Renal cortex interstitium (tissue), 15 donors: ENCODE measurements at places on chromosomes 5 and 9. TPM values are rescaled to one million over a fixed set of nuclear protein-coding genes. Genes with fewer than 3 reads are reported as not detected.
A peak's percentile ranks its signal among the peaks of the same experiment; 100 is the strongest.

GRCh38 chr9:4106760-4107143, 193.1 kb downstream of the GLIS3 start:
- no peak for DNase-seq

DNA sequence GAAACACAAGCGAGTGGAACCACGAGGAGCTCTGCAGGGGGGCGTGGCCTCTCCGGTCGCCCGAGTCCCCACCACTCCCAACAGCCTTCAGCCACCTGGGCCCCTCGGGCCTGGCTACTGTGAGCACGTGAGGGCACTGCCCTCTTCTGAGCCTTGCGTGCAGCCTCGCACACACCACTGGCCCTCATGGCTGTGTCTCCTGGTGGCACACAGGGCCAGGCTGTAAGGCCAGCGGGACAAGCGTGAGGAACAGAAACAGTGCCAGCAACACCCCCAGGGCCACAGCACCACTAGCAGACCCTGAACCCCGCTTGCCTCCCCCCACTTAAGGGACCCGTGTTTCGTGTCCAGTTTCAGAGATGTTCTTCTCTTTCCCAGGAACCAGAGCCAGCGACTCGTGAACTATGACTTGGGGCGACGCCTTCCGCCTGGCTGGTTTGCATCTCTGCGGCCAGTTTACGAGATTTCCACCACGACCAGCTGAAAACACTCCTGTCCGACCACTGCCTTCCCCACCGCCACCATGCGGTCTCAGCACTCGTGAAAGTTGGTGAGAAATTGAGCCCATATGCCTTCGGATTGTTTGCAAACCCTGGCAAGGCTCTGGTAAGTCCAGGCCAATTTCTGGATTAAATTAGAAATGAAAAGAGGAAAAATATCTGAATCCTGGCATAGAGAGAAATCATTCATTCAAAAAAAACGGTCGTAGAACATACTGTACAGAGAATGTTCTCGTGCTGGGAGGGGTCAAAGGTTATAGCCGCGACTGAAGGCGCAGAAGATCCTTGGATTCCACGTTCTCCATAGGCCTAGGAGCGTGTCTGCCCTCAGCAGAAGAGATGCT, 135.6 kb downstream of the ZNF354C start:
- no peak for DNase-seq

GRCh38 chr5:6667648-6668047, 34.4 kb downstream of the SRD5A1 start:
- no peak for DNase-seq

GRCh38 chr9:27496135-27496504, 28.0 kb upstream of the IFNK start:
- no peak for DNase-seq

DNA sequence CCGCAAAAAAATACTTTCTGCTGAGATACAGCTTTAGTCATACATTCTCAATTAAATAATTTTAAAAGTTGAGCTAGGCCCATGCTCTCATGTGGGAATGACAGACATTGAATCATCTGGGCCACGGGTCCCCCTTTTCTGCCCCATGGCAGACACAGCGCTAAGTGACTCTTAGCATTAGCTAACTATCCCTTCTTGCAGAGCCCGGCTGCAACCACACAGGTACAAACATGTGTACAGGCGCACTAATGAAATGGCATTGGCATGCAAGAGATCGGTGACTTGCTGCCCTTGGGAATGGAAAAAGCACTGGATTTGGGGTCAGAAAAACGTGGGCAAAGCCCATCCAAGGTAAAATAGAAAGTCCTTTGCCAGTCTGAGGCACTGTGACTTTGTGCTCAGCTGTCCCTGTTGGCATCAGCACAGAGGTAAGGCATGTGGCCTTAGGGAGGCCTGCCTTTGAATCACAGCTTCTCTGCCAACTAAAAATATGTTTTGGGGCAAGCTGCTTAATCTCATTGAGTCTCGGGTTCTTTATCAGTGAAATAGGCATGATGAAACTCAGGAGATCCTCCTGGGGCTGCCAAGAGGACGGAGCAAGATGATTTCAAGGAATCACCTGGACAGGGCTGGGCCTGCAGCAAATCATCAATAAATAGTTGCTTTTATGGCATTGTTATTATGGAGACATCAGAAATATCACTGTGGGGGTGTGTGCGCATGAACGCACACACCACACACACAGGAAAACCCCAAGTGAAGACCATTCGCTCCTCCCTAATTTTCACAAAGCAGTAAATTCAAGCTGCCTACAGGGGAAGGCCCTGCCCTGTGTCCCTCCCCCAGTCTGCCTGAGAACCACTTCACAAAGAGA, 54.2 kb downstream of the WHRN start:
- DNase-seq: no peak

GRCh38 chr5:38603691-38604090, 47.2 kb upstream of the LIFR start:
- no peak for DNase-seq

- DNase-seq: no peak
Observed at GRCh38 chr9:69645488-69645887, 26.7 kb downstream of the APBA1 start.

The SLC34A1 gene
- 202 TPM for polyA plus RNA-seq

The AJM1 gene
- polyA plus RNA-seq: 1.5 TPM

DNA sequence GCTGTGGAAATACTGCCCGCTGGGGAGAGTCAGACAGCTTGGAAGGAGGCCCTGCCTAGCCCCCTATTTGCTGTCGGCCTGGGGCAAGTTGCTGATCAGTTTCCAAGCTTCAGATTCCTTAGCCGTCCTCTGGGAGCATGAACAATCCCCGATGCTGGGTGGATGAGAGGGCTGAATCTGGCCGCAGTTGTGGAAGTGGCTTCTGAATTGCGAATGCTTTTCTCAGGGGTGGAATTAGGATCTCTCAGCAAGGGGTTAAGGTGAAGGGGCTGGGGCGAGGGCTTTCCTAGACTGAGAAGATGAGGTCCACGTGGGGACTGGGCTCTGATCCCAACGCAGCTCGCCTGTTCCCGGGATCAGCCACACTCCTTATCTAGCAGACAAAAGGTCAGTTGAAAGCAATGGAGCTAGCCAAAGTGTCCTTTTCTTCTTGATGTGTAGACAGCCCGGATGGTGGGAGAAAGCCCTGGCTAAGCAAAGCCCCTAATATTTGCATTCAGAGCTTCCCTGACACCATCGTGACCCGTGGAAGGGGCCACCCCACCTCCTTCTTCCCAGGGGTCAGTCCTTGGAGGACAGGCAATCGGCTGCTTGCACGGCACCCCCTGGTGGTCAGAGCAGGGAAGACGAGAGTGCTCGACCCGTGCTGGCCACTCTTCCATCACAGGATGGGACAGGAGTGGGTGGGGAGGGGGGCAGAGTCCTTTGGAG, 54.9 kb downstream of the COL15A1 start:
- peak; percentile 33 for DNase-seq

The SKP1 gene
- 805 TPM for polyA plus RNA-seq

DNA sequence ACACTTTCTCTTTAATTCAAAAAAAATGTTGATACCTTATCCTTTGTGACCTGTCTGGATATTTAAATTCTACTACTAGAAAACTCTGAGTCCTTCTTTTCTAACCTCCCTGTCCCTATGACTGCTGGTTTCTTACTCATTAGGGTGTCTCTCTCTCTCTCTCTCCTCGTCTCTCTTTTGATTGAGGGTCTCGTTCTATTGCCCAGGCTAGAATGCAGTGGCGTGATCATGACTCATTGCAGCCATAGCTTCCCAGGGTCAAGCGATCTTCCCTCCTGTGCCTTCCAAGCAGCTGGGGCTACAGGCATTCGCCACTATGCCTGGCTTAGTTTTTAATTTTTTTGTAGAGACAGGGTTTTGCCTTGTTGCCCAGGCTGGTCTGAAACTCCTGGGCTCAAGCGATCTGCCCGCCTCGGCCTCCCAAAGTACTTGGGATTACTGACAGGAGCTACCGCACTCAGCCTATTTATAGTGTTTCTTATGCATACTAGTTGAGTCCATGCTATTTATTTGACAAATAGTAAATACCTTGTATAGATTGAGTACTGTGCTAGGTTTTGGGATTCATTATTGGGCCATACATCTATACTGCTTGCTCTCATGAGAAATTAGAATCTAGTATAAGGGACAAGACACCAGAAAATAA, 61.9 kb downstream of the NSD1 start:
- DNase-seq: no peak

- no peak for DNase-seq
Observed at GRCh38 chr5:85182344-85182743, 797.7 kb upstream of the EDIL3 start.

DNA sequence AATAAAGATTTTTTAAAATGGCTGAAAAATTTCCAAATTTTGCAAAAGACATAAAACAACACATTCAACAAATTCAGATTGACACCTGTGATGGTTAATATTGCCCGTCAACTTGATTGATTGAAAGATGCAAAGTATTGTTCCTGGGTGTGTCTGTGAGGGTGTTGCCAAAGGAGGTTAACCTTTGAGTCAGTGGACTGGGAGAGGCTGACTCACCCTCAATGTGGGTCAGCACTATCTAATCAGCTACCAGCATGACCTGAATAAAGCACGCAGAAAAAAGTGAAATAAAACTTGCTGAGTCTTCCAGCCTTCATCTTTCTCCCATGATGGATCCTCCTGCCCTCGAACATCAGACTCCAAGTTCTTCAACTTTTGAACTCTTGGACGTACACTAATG, 868.0 kb upstream of the CTNND2 start:
- DNase-seq: no peak
